ENCODE measurements at places on chromosomes 3 and 15.

- DNase-seq = no peak
Observed at GRCh38 chr15:72902245-72902918, 118.8 kb upstream of the ADPGK start.

DNA sequence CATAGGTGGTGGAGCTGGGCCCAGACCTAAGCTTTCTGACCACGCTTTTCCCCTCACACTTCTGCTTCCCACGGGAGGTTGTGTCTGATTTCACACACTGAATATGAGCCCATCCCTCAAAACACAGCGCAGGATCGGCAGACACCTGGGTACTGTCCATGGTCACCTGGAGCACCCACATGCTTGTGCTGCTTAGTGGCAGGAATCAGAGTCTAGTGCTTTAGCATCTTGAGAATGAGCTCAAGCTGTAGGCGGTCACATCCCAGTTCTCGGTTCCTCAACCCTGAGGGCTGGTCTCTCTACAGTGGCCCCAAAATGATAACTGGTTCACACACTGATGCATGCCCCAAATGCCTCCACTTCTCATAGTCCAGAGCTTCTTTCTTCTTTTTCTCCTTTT lies 111.0 kb downstream of the SEMA5B start:
- no peak for DNase-seq

DNA sequence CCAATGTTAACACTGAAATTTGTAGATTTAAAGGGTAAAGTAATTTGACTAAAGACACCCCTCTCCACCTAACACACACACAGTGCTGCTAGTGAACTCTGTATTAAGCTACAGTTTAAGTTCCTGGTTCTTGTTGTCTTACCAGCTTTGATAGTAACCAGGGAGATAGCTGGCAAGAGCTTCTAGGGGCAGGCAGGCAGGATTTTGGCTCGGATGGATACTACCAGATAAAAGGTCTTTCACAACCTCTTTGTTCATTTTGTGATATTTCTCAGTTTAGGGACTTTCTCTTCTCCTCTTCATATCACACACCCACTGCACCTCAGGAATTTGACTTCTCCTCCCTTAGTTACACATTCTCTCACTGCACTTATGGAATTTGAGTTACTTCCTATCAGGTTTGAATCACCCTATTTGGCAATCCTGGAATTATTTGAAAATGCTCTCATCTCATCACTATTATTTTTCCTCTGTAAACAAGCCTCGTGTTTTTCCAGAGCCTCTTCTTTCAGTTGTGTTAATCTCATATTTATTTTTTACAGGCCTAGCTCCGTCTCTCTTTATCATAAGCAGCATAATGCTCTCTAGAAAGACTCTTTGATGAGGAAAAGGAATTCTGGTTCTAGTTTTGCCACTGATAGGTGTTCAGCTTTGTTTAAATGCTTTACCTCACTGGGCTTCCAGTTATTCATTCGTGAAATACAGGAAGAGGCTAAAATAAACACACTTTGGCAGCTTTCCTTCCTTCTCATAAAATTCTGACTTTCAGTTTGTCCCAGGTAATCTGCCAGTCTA lies 23.0 kb upstream of the CLDN1 start:
- DNase-seq = no peak

GRCh38 chr15:59963925-59964324 lies 40.2 kb upstream of the FOXB1 start:
- DNase-seq = no peak

- no peak for DNase-seq
Observed at GRCh38 chr3:49629866-49630265, 44.3 kb upstream of the APEH start.

DNA sequence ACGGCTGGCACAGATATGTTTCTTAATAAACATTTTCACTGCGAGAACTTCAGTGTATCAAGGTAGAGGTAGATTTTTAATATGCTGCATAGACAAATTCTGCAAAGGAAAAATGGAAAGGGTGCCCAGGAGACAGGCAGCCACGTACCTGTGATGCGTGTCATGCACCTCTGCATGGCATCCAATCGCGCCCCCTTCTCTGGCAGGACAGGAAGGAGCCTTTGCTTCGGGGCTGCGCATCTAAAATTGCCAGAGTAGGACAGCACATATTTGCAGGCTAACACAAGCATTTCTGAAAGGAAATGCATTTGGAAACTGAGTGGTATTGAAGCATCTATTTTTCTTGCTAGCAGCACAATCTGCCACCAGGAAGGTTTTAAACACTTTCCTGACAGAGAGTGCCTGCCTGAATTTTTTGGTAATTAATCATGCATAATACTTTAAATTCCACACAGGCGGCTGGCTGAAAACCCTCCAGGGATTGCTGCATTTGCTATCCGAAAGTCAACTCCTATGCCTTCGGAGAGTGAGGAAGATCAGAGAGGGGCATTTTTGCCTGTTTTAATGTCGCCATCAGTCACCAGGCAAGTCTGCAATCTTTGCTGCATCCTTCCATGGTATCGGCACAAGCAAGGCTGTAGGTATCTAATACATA lies 165.1 kb upstream of the ATP10A start:
- no peak for DNase-seq

- no peak for DNase-seq
Observed at GRCh38 chr15:63276342-63277037, 915 bp upstream of the APH1B start.

GRCh38 chr3:138549179-138549977 lies 44.7 kb downstream of the CEP70 start:
- DNase-seq = no peak

GRCh38 chr15:89754361-89755154 lies 3.5 kb upstream of the MESP1 start:
- no peak for DNase-seq

GRCh38 chr3:171508676-171509075 lies 48.5 kb upstream of the TNIK start:
- DNase-seq = no peak

GRCh38 chr15:35728219-35728940 lies 182.4 kb upstream of the DPH6 start:
- peak; percentile 15 for DNase-seq

GRCh38 chr3:55585856-55586255 lies 98.8 kb upstream of the WNT5A start:
- DNase-seq = no peak

GRCh38 chr15:99453637-99454030 lies 112.2 kb upstream of the MEF2A start:
- no peak for DNase-seq

DNA sequence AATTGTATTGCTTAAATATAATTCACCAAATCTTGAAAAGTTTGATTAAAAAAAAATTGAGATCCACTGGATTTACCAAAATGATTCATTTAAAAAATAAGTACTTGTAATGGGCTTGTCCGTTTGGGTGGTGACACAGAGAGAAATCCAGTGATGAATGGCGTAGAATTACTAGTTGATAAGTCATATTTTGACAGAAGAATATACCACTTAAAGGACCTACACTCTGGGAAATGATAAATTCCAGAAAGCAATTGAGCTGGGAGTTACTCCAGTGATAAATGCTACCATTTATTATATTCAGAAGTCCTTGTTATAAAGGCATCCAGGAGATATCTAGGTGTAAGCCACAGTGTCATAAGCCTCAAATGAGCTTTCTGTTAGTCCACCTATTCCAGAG lies 141.8 kb upstream of the CFAP20DC start:
- no peak for DNase-seq

DNA sequence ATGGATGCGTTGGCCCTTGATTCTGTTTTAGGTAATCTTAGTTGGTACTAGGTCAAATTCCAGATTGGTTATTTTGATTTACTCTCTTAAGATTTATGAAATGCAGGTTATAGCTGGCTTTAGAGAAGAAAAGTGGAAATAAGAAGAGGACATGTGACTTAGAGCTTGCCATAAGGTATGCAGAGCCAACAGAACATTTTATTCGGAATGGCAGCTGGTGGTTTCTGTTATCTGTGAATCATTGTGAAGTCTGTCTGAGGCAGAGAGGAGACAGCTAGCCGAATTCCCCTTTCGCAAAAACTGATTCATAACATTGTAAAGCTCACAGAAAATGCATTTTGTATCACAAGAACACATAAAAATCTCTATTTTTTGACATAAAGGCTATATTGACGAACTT lies 82.1 kb downstream of the FILIP1L start:
- DNase-seq = no peak

DNA sequence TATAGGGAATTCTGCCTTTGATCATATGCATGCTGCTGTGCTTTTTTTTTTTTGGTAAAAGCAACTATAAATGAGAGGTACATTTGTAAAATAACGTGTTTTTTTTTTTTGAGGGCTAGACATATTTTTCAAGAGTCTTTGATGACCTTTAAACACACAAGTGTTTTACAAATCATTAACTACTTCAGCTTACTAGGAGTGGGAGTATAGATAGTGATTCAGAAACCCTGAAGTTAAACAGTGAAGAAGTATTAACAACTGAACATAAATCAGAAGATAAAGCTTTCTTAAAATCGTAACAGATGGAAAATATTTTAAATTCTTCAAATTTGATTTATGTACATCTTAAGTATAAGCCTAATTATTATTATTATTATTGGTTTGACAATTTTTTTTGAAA lies 2.9 kb upstream of the GMNC start:
- DNase-seq = no peak

- no peak for DNase-seq
Observed at GRCh38 chr3:74287557-74287956, 326.9 kb downstream of the CNTN3 start.

DNA sequence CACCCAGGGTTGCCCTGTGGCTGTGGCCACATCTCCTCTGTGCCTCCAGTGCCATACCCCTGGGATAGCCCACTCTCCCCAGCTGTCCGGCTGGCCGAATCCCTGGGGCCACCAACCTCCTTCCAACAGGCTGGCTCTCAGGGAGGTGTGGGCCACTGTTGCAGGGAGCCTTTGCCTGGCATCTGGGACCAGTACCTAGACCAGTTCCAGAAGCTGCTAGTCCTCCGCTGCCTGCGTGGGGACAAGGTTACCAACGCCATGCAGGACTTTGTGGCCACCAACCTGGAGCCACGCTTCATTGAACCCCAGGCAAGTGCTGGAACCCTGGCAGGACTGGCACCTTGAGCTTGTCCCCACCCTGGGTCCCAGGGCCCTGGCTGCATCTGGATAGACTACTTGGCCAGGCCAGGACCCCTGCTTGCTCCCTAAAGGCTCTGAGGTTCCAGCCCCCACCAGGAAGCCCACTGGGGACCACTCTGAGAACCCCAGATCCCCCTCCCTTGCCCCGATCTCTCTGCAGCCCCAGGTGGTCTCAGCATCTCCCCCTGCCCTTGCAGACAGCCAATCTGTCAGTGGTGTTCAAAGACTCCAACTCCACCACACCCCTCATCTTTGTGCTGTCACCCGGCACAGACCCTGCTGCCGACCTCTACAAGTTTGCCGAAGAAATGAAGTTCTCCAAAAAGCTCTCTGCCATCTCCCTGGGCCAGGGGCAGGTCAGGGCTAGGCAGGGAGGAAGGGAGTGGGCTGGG lies 50.0 kb downstream of the SEMA3G start:
- DNase-seq = no peak

DNA sequence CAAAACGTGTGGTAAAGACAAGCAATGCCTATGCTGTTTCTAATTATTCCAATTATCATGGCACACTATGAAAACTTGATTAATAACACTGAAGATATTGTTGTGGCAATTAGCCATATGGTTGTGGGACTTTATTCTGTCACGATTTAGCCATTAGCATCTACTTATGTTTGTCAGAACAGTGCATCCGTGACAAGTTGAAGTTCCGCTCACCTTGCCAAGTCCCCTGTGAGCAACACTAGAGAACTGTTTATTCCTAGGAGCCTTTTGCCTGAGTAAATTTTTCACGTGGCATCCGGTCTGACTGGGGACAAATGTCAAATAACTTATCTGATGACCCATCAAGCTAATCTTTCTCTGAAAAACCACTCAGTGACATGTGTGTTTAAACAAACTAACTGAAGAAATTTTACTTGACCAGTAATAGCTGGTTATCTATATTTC lies 403.3 kb downstream of the TBC1D5 start:
- DNase-seq = peak; percentile 12

DNA sequence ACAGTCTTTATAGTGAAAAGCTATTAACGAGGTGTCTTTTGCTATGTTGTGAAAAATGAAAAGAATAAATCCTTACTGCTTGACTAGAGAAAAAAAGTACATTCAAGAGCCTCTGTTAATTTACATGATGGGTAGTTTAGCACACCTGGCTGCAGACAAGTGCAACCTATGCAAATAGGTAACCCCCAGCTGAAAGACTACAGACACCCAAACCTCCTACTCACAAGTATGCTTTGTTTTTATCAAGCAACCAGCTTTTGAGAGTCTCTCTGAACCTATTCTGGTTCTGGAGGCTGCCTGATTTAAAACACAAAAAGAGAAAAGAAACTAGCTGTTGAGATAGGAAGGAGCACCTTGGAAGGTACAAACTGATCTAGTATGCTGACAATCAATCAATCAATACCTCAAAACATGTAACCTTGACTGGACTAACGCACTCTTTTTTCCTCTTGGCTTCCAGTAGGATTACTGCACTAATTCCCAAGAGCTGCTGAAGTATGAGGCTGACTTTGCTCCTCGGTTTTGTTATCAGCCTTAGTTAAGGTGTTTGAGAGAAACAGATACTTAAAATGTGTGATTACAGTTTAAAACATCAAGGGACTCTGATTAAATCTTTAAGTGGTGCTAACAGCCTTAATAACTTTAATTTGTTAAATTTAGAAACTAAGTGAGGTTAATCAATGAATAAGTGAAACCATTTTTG lies 63.6 kb downstream of the OSBPL10 start:
- no peak for DNase-seq

- DNase-seq = no peak
Observed at GRCh38 chr3:55688154-55688553, 201.0 kb upstream of the WNT5A start.

- no peak for DNase-seq
Observed at GRCh38 chr15:28911310-28911931, 25.6 kb downstream of the APBA2 start.

GRCh38 chr3:127678315-127678599 lies 5.5 kb downstream of the ABTB1 start:
- DNase-seq = no peak

DNA sequence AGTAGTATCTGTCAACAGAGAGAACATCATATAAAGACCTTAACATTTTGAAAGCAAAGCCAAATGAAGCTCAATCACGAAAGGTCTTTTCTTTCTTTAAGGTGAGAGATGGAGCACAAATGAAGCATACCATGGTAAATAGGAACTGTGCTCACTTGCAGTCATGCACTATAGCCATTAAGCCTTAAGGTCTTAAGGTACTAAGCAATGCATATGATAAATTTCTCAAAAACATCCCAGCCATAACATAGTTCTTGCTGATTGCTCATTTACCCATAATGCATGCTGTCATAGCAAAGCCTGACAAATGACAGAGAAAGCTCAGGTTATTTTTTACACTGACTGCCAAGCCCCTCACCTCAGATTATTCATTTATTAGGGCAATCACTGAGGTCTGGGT lies 214.5 kb downstream of the MECOM start:
- DNase-seq = no peak

- DNase-seq = peak; percentile 62
Observed at GRCh38 chr3:186930641-186931531, 560 bp downstream of the ST6GAL1 start.

DNA sequence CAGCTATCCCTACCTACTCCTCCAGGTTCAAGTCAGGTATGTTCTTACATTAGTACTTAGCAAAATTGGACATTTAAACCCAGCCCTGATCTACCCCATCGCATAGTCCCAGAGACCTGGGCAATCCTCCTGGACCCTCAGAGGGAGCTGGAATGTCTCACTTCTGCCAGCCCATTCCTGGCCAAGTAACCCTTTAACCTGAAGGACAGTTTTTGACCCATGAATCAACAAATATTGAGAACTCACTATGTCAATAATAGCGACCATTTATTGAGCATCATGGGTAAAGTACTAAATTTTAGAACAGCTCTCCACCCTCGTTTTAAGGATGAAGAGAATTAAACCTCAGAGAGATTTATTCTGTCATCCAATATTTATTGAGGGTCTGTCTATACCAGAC lies 70.4 kb downstream of the RBPMS2 start:
- no peak for DNase-seq

Measured in HuH-7.5 (cell line).